DND-41 (cell line): ENCODE measurements at places on chromosomes 5 and 9.

DNA sequence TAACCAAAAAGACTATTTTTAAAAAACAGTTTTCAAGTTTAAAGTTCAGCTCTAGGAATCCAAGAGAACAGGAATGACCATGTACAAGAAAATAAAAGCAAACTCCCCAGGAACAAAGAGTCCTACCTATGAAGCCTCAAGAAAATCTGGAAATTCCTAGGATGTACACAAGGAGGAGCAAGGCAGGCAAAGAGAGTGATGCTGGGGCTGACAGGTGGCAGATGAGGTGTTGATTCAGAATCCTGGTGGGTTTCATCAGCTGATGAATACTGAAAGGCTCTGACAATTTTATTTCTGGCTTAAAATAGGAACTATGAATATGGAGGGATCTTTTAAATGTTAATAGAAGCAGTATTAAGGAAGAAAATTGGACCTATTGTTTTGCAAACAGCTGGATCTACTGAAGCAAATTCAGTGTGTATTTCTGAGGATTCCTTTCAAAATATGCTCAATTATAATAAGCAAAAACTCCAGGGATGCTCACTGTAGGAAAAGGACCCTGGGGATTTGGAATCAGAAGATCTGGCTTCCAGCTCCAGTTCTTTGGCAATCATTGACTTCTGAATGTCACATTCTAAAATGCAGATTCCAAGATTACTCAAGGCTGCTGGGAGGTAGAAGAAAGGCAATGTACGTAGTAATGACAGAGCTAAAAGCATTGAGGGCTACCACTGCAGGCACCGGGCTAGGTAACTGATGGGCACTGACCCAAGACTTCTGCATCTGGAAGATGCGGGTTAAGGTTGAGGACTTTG lies 28.0 kb upstream of the SH3RF2 start:
- no peak for DNase-seq

DNA sequence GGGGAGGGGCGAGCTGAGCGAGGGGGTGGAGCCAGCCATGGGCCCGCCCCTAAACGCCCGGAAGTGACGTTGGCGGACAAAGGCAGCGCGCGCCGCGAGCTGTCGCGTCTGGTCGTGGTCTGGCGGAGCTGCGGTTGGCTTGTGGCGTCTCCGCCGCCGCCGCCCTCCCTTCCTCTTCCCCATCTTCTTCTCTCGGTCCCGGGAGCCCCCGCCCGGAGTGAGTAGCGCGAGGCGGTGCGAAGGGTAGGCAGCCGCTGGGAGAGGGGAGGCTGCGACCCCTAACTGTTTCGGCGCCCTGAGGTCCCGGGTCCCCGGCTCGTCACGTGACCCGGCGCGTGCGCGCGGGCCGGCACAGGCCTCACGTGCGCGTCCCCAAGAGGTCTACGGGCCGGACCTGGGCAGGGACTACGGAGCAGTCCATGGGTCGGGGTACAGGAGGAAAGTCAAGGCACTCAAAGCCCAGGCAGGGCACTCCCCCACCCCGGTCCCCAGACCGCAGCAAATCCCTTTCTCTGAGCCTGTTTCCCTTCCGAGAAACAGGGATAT lies at the start of gene NTMT1:
Gene NTMT1 (plus strand): TSS at position 85 of the 546 bp plus-strand sequence. CDS start 6,541 bp downstream, outside the sequence.
- DNase-seq, result peak; percentile 83

DNA sequence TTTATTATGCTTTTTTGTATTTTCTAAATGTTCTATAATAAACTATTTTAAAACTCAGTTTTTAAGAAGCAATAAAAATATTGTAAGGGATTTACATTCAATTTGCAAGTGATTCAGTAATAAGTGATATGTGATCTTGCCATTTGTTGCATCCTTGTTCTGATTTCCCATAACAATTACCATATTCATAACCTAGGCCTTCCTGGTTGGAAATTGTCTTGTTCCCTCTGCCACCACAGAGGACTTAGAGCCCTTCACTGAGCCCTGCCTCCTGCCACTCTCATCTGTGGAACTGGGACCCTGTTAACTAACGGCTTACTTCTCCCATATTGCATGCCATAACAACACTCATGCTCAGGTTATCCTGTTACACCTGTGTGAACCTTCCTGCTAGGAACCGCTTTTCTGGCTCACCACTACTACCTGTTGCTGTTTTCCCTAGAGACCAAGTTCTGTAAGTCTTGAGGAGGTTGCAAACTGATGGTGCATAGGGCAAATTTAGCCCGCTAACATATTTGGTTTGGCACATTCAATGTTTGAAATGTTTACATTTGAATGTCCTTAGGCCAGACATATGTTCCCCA lies 32.9 kb upstream of the DTWD2 start:
- no peak for DNase-seq

- no peak for DNase-seq
Observed at GRCh38 chr9:107638521-107639310, 149.1 kb upstream of the KLF4 start.

DNA sequence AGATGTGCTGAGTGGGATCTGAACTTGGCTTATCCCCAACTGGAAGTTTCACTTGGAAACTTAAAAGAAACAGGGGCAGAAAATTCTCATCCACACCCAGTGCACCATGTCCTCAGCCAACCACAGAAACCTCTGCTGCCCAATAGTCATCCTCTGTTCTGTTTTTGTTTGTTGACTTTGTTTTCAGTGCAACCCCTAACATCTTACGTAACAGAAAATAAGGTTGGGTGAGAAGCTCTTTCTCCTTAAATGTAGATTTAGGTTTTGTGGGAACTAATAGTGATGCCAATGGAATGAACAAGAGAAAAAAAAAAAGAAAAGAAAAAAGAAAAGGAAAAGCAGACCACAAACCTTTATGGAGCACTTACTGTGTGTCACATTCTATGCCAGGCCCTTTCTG lies 262.8 kb downstream of the PAPPA start:
- no peak for DNase-seq
